ENCODE measurements at places on chromosomes 4 and X.

DNA sequence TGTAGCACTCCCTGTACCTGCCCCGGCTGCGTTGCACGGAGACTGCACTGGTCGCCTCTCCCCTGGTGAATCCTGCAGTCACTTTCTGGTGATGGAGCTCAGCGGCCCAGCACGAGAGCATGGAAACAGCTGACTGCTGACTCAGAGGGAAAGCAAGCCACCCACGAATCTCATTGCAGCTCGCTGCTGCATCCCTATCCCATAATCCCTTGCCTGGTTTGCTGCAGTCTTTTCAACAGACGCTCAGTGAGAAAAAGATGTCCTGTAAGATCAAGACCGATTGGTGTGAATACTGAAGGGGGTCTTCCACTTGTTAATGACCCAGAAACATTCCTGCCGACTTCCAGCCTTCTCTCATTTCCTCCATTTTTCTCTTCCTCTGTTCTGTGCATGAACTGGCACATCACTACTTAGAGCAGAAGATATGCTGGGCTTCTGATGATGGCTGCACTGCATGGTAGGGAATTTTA lies 52.9 kb downstream of the TRIM2 start:
- DNase-seq: no peak

DNA sequence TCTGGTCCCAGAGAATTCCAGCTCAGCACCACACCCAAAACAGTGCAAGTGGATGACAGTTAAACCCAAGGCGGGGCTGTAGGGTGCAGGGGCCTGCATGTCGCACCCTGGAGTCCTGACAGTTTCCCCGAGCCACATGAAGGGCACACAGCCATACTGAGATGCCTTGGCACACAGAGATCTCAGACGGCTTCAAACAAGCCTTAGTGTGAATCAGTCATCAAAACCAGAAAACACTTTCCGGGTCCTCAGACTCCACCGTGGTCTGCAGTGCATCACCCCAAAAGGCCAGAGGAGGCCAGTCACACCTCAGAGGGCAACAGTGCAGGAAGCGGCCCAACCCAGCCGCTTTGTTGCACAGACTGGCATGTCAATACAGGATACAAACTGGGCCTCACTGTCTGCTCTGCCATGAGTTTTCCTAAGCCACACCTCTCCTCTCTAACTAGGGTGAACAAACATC lies 64.6 kb upstream of the ENPP6 start:
- DNase-seq: no peak

DNA sequence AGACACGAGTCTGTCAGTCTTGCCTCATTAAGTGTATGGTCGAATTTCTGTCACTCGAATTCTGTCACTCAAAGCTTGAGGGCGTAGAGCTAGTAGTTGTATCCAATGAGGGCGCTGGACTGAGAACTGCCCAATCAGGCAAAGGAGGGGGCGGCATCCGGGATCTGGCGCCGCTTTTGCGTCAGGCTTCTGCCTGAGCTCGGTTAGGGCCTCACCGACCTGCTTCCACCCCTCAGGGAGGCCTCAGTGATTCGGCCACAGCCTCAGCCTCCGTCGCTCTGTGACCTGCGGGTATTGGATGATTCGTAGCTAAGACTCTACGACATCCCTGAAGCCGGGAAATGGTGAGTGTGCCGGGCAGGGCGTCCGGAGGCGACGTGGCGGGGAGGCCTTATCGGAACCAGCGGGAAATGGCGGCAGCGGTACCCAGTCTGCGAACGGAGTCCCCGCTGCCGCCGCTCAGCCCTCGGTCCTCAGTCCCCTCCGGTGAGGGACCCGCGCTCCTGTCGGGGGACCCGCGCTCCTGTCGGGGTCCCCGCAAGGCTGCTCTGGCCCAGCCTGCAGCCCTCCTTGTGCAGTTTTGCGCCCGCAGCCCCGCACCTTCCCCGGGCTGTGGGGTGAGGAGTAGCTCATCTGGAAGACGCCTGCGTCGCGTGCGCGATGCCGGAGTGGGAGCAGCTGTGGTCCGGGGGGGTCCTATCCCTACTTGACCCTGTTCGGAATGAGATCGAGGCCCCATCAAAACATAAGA lies 88.3 kb downstream of the ZNF718 start:
- DNase-seq: no peak

- peak; percentile 11 for DNase-seq
These were observed 39.3 kb downstream of the SYTL5 start for GRCh38 chrX:38045538-38046096.

- peak; percentile 22 for DNase-seq
These were observed 2.2 kb upstream of the CFI start for GRCh38 chr4:109803924-109804571.

DNA sequence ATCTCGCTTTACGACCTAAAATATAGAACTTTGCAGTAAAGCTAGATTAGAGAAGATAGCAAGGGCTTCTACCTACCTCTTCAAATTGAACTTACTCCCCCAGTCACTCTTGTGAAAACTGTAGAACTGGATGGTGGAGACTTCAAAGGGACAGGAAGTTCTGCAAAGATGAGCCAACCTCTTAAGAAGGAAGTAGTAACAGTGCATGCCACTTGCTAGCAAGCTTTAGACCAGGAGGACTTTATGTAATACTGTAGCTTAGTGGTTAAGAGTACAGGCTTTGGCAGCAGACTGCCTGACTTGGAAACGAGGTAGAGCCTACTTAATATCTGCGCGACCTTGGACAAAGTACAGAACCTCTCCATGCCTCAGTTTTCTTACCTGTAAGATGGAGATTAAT lies 27.5 kb upstream of the VBP1 start:
- no peak for DNase-seq

DNA sequence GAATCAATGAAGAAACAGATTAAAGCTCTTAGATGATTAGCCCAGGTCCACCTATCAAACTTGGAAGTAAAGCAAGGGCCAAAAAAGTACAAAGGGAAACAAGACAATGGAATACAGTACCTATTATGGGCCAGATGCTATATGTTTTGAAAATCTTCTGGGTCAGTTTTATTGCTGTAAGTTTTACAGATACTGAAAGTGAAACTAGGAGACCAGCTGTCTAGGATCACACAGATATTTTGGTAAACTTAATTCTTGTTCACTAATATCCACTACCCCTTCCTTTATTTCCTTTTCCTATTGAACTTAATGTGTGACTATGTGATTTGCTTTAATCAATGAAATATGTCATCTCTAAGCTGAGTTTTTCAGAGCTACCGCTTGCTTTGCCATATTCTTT lies 505.4 kb upstream of the PITX2 start:
- DNase-seq: no peak

DNA sequence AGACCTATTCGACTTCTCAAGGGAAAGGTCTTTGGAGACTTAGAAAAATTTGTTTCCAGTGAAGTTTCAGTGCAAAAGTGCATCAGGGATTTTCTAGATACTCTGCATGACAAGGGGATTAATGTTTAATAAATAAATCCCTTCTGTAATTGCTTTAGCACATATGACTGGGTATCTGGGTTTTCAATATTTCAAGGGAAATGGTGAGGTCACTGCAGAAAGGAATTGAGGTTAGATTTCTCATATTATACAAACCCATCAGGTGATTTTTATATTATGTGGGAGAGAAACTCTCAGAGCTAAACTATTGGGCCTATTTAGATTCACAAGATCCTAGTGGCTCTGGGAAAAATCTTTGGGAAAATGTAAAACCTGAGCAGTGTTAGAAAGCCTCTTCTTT lies 48.3 kb upstream of the SLC4A4 start:
- no peak for DNase-seq

All from A549 (cell line).